Activated CD4-positive, alpha-beta T cell treated with anti-CD3 and anti-CD28 coated beads, Interleukin-2, Interleukin-6, amounts not matched to agents 100 ng/mL and 50 ng/mL, durations not matched to agents 16 hours and 8 hours (primary cell): ENCODE measurements at places on chromosomes 16 and 17.

- DNase-seq, result no peak
Measured at GRCh38 chr16:68356919-68357286, 46.1 kb downstream of the PRMT7 start.

DNA sequence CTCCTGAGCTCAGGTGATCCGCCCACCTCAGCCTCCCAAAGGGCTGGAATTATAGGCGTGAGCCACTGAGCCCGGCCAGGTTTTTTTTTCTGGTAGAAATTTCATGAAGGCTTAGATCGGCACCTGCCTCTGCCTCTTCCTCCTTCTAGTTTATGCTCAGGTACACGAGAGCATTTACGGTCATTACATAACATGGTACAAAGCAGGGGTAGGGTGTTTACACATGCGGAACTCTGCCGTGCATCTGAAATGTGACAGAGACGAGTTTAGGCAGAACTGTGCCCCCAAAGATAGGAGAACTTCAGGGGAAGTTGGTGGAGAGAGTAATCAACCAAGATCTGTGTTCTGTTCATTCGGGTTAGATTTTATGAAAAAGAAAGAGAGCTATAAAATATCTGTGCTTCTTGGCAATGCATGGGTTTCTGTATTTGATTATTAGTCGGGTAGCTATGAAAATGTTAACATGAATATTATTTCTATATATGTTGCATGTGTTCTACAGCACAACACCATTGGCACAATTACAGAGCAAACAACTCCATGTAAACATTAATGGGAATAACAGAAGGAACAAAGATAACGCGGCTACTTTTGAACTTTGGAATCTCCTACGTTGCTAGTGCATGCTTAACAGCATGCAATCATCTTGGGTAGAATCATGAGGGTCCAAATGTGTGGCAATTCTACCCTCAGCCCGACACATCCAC, 23.5 kb upstream of the MAP2K6 start:
- DNase-seq, result no peak

- DNase-seq, result no peak
Measured at GRCh38 chr17:29927546-29927945, 2.5 kb downstream of the SSH2 start.

- no peak for DNase-seq
Measured at GRCh38 chr17:17511293-17511741, 15.1 kb upstream of the RASD1 start.

- peak; percentile 34 for DNase-seq
Measured at GRCh38 chr16:22369221-22369811, 5.1 kb downstream of the CDR2 start.

DNA sequence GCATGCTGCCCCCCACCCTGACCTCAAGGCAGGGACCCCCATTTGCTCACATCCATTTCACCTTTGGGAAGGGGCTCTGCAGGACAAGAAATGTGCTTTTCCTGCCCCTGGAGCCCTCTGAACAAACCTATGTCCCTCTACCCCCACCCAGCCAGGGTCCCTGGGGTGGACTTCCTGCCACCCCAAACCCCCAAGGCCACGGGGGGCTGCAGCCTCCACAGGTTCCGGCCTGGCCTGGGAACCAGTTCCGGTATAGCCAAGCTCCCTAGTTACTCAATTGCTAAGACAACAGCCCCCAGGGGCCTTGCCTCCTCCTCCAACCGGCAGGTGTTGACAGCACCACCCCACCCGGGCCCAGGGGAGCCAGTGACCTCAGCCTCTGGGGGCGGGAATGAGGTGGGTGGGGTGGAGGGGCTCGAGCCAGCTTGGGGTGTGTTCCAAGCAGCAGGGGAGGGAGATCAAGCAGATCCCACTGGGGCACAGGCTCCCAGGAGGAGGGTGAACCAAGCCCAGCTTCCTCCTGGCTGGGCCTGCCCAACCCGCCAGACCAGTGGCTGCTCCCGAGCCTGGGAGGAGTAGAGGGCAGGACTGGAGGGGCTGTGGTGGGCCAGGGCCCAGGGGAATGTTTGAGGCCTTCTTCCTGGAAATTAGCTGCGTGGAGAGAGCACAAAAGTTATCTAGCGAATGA, 6.6 kb downstream of the PNMT start:
- no peak for DNase-seq

- DNase-seq, result no peak
Measured at GRCh38 chr16:77965346-77965745, 57.0 kb upstream of the CLEC3A start.

- DNase-seq, result no peak
Measured at GRCh38 chr16:54657058-54657708, 273.5 kb upstream of the IRX5 start.

GRCh38 chr17:42675965-42676423, 800 bp downstream of the PLEKHH3 start:
- no peak for DNase-seq

GRCh38 chr17:16298140-16298662, 55.1 kb downstream of the CENPV start:
- no peak for DNase-seq

DNA sequence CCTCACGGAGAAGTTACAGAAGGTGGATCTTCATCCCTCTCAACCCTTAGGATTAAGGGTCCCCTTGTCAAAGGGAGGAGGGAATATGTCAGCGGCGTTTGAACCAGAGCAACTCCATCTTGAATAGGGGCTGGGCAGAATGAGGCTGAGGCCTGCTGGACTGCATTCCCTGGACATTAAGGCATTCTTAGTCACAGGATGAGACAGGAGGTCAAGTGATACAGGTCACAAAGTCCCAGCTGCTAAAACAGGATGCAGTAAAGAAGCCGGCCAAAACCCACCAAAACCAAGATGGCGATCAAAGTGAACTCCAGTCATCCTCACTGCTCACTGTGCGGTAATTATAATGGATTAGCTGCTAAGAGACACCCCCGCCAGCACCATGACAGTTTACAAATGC, 36.7 kb downstream of the RBFOX3 start:
- no peak for DNase-seq

GRCh38 chr16:86578611-86579267, 390 bp downstream of the FOXL1 start:
- DNase-seq, result no peak

- DNase-seq, result no peak
Measured at GRCh38 chr17:37797206-37797605, 52.3 kb upstream of the HNF1B start.

GRCh38 chr17:38681096-38681495, 6.3 kb upstream of the EPOP start:
- no peak for DNase-seq

DNA sequence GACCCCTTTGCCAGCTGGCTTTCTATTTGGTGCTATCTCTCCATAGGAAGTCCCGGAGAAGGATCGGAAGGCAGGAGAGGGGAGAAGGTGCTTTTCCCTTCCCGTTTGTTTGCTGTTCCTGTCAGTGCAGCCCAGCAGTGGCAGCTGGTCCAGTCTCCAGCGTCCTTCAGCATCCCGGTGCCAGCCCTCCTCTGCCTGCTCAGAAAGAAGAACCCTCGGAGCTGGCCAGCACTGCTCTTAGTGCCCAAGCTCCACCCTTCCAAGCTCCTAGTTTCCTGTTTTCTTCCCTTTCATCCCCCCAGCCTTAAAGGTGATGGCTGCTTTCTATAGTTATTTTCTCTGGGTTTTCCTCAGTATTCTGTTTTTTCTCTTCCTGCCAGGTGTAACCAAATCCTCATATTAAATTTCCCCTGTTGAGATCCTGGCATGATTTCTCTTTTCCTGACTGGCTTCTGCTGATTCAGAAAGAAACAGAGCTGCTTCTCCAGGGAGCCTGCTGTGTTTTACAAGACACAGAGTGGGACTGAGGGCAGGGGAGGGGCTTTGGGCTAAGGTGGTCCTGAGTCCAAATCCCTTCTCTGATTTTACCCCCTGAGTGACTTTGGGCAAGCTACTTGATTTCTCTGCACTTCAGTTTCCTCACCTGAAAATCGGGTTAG, 186.8 kb downstream of the COPRS start:
- DNase-seq, result no peak

GRCh38 chr17:34584805-34585416, 5.5 kb downstream of the TMEM132E start:
- no peak for DNase-seq

DNA sequence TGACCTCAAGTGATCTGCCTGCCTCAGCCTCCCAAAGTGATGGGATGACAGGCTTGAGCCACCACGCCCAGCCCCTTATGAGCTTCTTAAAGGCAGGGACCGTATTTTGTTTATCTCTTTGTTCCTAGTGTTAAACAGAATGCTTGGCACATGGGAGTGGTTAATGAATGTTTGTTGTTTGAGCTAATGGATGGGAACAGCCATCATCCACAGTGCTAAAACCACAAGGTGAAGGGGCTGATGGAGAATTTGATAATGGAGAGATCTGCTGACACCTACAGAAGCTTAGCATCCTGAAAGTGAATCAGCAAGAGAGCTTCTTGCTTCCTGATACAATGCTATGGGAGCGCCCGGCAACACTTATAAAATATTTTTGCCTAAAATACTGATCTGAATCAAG, 8.6 kb upstream of the CDH1 start:
- DNase-seq, result no peak

DNA sequence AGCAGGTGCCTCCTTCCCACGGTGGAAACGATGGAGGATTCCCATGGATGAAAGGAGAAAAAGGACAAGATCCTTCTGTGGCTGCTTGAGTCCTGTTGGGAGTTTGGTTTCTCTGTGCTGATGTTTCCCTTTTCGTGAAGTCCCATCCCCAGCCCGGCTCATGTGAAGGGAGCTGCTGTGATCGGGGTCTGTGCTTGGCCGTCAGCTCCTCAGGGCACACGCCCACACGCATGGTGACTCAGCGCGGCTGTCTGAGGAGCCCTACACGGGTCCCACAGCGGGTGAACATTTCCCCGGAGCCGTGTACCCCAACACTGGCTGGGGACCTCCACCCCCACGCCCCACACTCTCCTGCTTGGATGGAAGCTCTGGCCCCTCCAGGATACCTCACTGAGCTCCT, 44.5 kb upstream of the SSTR5 start:
- DNase-seq, result no peak

DNA sequence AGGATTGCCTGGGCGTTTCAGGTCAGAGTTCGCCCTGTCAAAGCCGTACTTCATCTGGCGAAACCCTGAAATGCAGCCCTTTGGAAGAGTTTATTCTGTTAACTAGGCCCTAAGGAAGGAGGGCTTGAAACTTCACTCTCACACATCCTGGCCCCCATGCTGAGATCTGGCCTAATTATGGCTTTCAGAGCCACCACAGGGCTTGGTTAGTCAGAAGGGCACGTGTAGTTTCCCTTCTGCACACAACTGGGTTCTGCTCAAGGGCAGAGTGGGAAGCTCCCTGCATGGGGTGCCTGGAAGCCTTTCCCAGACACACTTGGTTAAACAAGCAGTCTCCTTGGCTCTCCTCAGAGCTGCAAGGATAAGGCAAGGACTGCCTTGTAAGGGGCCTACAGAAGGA, 397.3 kb downstream of the SHISA9 start:
- DNase-seq, result no peak

GRCh38 chr16:54236773-54237172, 49.8 kb downstream of the IRX3 start:
- no peak for DNase-seq

GRCh38 chr17:77400445-77400870, 259.7 kb downstream of the SEC14L1 start:
- peak; percentile 90 for DNase-seq

DNA sequence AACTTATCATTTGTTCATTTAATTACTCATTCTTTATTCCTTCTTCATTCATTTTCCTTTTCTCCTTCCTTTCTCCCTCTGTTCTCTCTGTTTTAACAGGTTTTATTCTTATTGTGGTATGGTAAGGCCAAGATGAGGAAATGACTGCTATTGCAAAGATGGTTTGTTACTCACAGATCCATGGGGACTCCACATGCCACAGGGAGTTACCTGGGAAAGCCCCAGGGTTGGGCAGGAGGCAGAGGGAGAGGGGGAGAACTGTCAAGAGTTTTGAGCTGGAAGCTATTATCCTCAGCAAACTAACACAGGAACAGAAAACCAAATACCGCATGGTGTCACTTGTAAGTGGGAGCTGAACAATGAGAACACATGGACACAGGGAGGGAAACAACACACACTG, 453.3 kb downstream of the WWOX start:
- DNase-seq, result no peak

DNA sequence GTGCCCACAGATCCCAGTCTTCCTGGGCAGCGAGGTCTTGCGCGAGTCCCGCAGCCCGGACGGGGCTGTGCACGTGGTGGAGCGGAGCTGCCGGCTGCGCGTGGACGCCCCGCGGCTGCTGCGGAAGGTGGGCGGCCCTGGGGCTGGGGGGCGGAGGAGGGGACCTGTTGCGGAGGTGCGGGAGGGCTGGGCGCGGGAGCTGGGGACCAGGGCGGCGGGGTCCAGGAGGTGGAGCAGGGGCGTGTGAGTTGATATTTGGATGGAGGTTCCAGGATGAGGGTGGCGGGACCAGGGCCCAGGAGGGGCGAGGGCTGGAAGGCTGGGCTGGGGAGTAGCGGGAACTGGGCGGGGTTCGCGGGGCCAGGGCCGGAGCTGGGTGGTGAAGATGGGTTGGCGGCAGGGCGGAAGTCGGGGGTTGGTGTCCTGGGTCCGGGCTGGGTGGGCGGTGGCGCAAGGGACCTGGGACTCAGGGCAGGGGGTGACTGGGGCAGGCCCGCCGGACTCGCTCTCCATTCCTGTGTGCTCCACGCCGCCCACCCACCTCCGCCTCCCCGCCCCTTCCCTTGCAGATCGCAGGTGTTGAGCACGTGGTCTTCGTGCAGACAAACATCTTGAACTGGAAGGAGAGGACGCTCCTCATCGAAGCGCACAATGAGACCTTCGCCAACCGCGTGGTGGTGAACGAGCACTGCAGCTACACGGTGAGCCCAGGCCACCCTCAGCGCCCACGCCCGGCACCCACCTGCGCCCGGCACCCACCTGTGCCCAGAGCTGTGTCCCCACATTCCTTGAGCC, 29.6 kb downstream of the SEC14L5 start:
- no peak for DNase-seq

- no peak for DNase-seq
Measured at GRCh38 chr16:27235938-27236245, 32.6 kb downstream of the KDM8 start.

- no peak for DNase-seq
Measured at GRCh38 chr17:79617304-79617703, 6.5 kb upstream of the RBFOX3 start.

GRCh38 chr16:27408602-27409031, 6.6 kb downstream of the IL21R start:
- DNase-seq, result peak; percentile 35

DNA sequence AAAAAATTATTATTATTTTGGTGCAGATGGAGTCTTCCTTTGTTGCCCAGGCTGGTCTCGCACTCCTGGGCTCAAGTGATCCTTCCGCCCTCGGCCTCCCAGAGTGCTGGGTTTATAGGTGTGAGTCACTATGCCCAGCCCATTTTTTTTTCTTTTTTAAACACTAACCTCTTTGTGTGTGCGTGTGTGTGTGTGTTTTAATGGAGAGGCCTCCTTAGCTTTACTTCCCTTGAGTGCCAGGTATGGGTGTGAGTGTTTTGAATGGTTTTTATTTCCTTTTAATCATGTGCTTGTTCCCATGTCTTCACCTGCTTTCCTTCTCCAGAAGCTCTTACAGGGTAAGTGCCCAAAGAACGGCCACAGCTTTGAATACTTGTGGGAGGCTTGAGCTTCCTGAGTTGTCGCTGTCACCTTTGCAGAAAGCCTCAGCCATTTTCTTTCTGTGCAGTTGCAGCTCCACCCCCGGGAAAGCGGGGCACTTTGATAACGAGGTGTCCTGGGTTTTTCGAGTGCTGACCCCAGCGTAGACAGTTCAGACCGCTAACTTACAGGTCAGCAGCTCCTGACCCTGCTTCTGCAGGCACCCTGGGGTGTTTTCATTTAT, 22.6 kb downstream of the AKAP1 start:
- no peak for DNase-seq
